Muscle of leg (tissue), 16 donors: ENCODE measurements at places on chromosomes 12 and 14. TPM values are rescaled to one million over a fixed set of nuclear protein-coding genes. Genes with fewer than 3 reads are reported as not detected.

KRT79 gene
- not detected for total RNA-seq

KRT2 gene
- not detected for total RNA-seq

NR4A1 gene
- total RNA-seq, result 23.7 TPM

FICD gene
- total RNA-seq, result 2.5 TPM

EXOC3L4 gene
- 0.75 TPM for total RNA-seq
